ENCODE measurements at places on chromosomes 1 and 21.

DNA sequence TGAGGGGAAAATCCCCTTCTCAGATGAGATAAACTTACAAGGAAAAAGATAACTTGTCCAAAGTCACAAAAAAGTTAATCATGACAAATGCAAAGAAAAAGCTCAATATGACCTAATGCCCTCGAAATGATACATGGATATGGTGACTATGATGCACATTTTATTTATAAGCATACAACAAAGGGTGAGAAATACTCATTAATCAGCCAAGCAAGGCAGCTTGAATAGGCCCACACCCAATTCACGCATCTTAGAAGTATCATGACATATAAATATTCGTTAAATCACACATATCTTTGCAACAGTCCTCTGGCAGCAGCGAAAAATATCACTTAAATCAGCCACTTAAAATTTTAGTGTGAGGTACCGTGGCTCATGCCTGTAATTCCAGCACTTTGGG, 21.7 kb downstream of the EPS15 start:
- no peak for DNase-seq

DNA sequence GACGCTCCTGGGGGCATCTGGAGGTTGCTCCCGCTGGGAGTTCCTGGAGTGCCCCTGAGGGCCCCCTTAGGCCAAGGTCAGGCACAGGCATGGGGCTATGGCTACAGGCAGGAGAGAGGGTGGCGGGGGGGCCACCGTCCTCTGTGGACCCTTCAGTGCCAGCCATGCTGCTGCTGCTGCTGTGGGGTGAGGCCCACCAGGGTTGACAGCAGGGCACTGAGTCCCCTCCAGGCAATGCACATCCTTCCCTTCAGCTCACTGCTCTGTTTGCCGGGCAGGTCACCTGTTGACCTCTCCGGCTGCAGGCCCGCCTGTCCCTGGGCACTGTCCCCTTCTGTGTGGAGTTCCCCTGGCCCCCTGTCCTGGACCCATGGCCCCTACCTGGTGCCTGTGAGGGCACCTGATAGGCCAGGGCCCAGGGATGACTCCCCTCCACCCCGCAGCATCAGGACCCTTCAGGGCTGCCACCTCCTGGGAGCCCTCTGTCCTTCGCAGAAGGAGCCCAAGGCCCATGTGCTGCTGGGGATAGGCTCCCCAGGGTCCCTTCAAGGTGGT, 34.1 kb upstream of the ADARB1 start:
- DNase-seq = no peak

DNA sequence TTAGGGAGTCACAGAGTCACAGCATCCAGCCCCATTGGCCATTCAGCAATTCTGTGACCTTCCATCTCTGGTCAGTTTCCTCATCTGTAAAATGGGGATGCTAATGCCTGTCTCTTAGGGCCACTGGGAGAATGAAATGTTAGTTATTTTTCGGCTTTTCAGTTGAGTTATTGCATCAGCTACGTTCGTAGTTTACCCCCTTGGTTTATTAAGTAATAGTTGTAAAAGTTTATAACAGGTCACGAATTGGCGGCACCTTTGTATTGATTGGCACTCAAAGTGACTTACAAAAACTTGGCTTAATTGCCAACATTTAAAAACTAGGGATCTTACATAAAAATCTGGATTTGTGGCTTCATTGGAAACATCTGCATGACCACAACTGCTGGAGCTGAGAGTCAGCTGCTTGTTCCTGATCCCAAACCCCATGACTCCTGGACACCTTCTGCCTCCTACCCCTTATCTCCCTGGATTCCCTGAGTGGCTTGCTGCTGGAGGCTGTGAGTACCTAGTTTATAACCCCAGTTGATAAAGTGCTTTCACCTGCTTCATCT, 23.0 kb upstream of the SLC1A7 start:
- DNase-seq = no peak

DNA sequence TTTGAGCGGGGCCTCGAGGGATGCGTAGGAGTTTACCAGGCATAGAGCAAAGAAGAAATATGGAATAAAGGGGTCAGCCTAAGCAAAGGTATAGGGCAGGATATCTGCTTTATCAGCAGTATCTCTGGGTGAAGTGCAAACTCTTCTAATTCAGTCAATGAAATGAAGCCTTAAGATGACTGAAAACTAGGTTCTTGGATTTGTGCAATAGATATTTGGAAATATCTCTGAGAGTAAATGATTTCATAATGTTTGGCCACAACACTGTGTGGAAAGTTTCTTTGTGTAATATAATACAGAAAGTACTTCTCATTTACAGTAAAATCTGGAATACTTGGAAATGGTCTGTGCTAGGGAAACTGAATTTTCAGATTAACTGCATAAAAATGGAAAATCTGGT, 26.1 kb downstream of the KCNJ15 start:
- no peak for DNase-seq

DNA sequence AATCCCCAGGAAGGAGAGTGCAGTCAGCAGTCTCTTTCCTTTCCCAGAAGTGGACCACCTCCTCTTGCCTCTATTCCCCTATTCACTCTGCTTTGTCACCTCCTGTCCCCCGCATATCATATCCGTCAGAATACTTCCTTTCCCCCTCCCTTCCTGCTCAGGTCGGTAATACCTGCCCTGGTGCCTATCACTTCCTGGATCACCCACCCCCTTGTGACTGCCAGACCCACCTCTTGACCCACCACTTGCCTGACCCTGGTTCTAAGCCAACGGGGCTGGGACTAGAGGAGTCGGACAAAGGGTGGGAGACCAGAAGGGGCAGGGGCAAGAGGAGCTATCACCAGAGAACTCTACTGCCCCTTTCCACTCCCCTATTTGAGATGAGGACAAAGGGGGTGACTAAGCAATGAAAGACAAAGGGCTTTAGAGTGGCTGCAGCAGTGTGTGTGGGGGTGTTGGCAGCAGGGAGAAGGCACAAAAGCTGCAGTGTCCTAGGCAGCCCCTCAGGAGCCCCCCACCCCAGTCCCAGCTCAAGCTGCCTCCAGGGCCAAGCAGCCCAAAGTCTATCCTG, 1.7 kb upstream of the ADAMTS4 start:
- no peak for DNase-seq

DNA sequence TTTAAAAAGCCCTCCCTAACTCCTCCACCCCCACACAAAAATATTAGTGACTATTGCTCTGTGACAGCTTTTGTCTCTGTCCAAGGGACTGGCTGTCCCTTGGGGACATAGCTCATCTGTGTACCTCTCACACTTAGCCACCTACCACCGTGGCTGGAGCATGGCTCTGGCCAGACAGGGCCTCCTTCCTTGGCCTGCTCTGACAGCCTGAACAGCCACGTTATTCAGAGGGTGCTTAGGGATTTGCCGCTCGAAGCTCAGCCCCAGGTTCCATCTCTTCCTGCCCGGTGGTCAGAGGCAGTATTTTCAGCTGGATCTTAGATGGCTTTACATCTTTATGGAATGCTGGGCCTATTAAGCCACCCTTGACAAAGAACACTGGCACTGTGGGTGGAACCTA, 6.1 kb upstream of the CELSR2 start:
- DNase-seq = no peak

DNA sequence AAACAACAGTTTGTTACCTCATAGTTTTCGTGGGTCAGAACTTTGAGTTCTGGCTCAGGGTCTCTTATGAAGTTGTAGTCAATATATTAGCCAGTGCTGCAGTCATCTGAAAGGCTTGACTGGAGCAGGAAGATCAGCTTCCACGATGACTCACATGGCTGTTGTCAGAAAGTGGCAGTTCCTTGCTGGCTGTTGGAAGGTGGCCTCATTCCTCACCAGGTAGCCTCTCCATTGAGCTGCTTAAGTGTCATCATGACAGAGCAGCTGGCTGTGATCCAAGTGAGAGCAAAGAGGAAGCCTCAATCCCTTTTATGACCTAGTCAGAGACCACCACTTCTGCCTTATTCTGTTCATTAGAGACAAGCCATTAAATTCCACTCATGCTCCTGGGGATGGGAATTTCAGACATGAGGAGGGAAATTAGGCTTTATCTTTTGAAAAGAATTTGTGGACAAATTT, 5.6 kb downstream of the OSBPL9 start:
- peak; percentile 75 for DNase-seq

DNA sequence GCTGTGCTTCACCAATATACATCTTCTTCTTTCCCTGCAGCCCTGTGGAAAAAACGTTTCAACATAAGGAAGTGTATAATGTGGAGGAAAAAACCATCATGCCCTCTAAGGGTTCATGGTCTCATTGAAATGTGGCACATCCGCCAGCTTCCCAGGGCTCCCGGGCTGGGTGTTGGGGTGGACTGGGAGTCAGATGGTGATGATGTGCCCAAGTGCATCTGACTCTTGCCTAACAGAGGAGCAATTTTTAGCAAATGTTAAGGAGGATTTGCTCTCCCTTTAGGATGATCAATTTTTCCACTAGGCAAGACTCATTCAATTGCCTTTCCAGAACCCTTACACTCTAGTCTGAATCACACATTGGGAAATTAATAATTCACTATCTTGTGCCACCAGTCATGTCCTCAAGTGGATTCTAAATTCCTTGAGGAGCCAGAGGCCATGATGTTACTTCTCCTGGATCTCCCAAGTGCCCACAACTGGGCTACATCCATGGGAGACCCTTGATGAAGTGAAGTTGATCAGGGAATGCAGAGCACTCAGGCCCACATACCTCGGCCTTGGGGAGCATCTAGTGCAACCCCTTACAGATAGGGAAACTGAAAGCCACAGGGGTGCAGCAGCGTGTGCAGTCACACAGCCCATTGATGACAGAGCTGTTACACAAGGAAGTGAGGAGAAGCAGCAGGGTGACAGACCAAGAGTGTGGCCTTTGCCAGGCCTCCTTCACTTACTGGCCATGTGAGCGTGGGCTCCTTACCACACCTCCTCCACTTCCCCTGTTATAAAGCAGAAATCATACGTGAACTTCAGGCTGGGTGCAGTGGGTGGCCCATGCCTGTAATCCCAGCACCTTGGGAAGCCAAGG, 100.0 kb upstream of the SLC44A3 start:
- no peak for DNase-seq

DNA sequence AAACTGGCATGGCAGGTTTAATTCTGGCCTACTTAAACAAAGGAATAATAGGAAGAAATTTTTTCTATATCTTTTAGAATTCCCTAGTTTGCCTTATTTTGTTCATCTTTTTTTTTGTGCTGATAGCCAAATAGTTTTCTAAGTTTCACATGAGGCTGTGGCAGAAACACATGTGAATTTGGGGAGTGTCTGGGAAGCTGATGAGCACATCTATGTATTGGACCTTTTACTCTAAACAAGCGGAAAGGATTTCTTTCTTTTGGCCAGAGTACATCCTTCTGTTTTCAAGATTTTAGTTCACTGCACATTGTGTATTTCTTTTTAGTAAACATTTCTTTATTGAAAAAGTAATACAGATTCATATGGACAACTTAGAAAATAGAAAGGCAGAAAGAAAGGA, 5.6 kb downstream of the EEIG2 start:
- DNase-seq = no peak

GRCh38 chr1:27856561-27857343, 15.6 kb upstream of the THEMIS2 start:
- DNase-seq = no peak

GRCh38 chr1:17507915-17508314, 31.6 kb upstream of the ARHGEF10L start:
- DNase-seq = no peak

DNA sequence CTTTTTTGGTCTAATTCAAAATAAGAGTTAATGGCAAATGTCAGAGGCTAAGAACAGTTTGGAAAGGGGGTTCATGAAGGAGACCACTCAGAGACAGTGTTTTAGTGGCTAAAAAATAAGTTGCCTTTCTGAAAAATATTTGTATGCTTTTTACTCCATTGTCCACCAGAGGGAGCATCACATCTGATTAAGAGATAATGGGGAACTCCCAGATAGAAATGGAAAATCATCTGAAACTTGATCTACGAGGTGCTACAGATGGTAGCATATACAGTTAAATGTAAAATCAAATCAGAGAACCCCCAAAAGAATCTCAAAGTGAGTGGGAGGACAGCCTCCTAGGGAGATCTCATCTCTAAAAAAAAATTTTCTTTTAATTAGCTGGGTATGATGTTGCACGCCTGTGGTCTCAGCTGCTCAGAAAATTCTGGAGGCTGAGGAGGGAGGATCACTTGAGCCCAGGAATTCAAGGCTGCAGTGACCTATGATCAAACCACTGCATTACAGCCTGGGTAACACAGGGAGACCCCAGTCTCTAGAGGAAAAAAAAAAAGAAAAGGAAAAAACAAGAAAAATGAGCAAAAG, 9.7 kb downstream of the SMYD3 start:
- peak; percentile 82 for DNase-seq

- no peak for DNase-seq
Measured at GRCh38 chr1:61318319-61319125, 236.2 kb downstream of the NFIA start.

DNA sequence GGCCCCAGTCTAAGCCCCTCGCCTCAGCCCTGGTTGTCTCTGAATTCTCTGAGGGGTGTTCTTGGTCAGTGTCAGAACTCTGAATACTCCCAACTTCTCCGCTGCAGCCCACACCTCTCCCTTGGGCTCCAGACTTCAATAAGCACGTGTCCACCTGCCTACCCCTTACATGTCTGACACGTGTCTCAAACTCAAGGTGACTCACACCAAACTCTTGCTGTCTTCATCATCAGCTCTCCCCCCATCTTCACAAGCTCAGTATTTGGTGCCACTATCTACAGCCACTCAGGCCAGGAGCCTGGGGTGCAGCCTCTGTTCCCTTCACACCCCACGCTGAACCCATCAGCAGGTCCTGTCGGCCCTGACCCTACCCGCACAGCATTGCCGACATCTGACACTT, 18.8 kb upstream of the UBXN10 start:
- DNase-seq = no peak

DNA sequence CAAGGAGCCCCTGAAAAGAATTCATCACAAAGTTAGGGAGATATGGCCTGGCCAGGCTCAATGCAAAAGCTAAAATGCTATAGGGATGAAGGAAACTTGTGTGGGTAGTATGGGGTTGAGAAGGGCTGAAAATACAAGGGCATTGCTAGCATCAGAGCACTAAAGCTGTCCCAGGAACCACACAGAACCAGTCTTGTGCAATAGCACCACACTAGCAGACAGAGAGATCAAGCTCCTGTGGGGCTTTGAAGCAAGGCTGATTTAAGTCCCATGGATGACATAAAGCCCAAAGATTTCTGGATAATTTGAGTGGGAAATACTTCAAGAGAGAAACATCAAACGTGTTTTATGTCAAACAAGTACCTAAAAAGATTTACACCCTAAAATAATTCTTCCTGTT, 97.1 kb downstream of the VAV3 start:
- DNase-seq = no peak

DNA sequence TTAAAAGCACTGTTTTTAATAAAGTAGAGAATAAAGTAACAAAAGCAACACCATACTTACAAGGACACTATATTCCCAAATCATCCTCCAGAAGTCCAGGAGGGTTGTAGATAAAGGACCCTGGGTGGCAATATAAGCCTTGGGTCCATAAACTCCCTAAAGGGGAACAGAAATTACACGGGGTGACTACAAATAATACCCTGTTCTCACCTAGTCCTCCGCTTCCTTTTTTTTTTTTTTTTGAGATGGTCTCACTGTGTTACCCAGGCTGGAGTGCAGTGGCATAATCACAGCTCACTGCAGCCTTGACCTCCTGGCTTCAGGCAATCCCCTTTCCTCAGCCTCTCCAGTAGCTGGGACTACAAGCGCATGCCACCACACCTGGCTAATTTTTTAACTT, 13.1 kb downstream of the PTPN22 start:
- DNase-seq = no peak

All from ACHN (cell line).